ENCODE measurements at places on chromosomes 7 and 10.

GRCh38 chr7:82839555-82839954 is 323.1 kb downstream of the PCLO start:
- no peak for DNase-seq

DNA sequence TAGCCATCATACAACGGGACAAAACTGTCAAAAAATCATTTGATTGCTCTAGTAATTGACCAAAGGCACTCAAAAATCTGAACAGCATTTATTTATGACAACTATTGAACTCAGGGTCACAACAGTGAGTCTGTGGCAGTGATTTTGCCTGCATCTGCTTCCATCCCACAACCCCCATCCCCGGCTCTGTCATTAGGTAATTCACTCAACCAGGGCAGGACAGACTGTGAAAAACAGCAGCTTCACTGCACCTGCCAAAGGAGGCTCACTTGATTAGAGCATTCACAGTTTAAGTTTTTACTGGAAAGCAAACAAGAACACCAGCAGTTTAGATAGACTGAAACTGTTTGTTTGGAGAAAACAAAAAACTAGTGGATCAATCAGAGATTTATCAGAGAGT is 22.2 kb downstream of the NRCAM start:
- no peak for DNase-seq

DNA sequence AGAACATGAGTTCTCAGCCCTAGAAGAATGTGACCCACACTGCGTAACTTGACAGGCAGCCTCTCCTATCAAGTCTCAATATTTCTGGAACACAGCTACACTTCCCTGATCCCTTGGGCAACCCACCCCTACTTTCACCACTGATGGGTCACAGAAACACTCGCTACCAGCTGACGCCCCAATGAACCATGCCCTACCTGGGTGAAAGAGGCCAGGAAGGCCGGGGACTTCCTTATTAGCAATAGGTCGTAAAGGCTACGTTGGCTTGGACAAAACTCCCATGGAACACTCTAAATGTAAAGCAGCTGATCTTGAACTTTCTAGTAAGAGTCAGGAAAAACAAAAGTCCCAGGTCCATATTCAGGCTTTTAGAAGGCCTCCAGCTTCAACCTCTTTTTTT is 202.3 kb upstream of the KCTD7 start:
- DNase-seq: no peak

DNA sequence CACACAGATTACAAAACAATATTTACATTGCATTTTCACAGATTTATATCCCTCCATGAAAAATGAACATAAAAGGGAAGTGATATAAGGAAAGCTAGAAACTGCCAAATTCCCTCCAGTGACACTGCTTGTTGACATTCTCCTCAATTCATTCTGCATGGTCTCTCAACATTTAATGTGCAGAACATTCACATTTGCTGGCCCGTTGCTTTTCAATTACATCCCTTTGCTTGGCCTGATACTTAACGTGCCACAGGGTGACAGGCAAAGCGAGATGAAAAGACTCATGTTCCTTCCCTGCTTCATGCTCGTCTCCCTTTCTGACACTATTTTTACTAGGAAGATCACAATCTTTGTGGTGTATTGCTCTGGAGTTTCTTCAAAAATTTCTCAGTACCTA is 1019.7 kb upstream of the LRRN3 start:
- DNase-seq: no peak

GRCh38 chr7:54944179-54944578 is 74.6 kb upstream of the EGFR start:
- DNase-seq: no peak

GRCh38 chr7:103686064-103686463 is 240.1 kb upstream of the SLC26A5 start:
- no peak for DNase-seq

GRCh38 chr7:47435889-47436312 is 146.0 kb downstream of the TNS3 start:
- no peak for DNase-seq
